T-helper 22 cell (primary cell): ENCODE measurements at places on chromosomes 7 and 10.

- no peak for DNase-seq
These were observed 2.3 kb downstream of the DDIT4 start for GRCh38 chr10:72276013-72276387.

- DNase-seq = no peak
These were observed 741.7 kb upstream of the GALNT17 start for GRCh38 chr7:70390251-70390650.

- DNase-seq = no peak
These were observed 163.8 kb downstream of the PRPF18 start for GRCh38 chr10:13750299-13751190.

DNA sequence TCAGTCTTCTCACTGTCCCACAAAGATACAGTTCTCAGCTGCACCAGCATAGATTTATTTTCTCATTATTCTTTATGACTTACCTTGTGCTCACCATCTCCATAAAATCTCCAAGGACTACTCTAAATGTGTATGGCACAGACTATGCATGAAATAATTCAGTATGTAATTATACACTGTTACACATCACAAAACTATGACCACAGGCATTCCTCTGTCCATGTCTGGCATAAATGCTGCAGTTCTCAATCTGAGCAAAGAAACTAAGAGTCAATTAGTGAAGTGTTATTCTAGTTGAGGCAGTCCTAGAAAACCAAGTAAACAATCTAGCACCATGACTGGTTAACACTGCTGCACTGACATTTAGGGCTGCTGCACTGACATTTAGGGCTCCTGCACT is 2.7 kb downstream of the CYCS start:
- no peak for DNase-seq

DNA sequence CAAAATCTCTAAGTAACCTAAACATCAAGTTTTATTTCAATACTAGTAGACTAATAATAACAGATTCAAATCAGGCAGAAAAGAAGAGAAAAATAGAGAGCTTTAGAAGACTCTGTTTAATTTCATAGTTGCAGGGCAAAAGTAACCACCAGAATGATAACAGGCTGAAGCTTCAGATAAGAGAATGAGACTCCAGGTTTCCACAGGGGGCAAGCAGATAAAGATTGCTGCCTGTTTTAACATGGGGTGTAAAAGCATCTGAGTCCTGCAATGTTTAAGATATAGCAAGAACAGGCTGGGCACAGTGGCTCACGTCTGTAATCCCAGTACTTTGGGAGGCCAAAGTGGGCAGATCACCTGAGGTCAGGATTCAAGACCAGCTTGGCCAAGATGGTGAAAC is 11.0 kb downstream of the CROT start:
- DNase-seq = no peak

- no peak for DNase-seq
These were observed 6.1 kb downstream of the NAMPT start for GRCh38 chr7:106278695-106279094.

DNA sequence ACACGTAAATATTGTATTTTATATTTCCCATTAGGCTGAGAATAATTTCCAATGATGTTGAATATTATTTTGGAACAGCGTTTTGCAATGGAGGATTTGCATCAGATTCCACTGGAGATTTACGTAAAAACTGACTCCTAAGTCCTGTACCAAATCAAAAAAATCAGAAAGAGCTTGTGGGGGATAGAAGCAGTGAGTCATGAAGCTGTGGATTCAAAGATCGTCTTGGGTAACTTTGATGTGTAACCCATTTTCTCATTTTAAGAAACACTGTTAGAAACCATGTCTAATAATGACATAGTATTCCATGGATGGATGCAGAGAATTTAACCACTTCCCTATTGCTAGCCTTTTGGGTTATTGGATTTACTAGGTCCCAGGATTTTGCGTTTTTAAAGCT is 158.6 kb downstream of the INHBA start:
- DNase-seq = no peak

- no peak for DNase-seq
These were observed 29.2 kb downstream of the PRR15 start for GRCh38 chr7:29592866-29593265.

GRCh38 chr7:11315666-11316258 is 342.1 kb downstream of the PHF14 start:
- no peak for DNase-seq

DNA sequence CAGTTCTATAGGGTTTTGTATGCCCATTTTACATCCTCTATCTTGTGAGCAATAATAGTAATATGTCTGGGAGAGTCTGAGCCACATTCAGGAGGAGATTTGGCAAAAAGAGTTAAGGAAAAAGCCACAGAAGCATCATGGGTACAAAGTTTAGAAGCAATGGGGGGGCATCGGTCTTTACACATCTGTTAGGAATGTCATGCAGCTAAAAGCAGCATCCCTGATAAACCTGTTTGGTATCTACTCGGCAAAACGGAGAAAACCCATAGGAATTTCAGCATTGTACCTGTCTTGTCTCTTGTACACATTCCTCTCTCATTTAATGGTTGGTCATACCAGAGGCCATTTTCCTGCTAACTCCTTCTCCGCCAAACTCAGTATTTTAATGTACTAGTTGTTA is 12.5 kb upstream of the HERPUD2 start:
- DNase-seq = no peak

DNA sequence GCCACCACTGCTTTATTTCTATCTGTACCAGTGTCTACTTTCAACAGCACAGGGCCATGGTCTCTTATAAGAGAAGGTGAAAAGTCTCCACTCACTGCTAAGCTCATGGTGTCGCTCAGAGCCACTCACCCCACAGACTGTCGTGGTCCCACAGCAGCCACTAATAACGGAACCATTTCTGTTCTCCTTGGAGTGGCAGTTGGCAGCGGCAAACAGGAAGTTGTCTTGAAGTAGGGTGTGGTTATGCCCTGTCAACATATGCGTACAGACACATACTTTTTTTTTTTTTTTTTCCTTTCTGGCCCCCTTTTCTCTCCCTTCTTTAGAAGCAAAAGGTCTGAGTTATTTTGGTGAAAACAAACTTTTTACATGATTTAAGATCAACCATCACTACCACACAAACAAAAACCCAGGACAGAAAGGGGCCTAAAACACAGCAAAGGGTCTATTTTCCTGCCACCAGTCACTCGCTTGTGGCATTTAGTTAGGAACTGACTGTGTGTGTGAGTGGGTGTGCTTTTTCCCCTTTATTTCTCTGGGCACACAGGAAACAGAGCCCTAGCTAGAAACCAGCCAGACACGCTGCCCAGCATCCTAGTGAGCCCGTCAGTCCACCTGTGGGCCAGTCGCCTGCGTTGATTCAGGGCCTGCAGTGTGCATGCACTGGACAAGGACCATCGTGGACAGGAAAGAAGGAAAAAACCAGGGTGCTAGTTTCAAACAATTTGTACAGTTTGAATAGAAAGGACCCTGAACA is 96.7 kb upstream of the EFCAB10 start:
- DNase-seq = peak; percentile 63

DNA sequence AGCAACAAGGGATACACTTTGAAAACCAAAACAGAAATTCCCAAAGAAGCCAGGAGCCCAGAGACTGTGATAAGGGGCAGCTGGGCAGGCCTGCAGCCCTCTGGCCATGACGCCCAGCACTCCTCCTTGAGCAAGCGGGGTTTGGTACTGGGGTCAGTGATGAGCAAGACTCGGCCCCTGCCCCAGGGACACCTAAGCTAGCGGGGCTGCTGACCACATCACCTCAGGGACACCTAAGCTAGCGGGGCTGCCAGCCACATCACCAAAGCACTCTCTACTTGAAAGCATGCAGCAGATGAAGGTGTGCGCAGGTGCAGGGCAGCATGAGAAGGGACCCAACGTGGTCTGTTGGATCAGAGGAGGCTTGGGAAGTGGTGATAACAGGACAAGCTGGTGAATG is 108.0 kb upstream of the PPP2R2D start:
- no peak for DNase-seq

GRCh38 chr7:33981671-33982424 is 76.5 kb downstream of the BMPER start:
- no peak for DNase-seq

DNA sequence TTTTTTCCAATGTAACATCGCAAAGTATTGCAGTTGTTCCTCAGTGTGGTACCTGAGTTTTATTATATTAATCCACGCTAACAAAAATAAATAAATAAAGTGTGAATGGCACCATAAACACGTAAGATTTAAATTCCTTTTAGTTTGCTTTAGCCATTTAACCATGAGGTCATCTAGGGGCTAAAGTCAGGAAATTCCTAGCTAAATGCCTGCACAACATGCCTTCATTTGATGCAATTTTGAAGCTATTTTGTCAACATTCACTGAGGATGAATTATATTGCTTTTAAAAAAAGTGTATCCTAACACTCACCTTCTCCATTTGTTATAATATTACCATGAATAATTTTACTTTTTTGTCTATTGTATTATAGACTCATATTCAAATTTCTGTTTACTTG is 714.4 kb downstream of the GATA3 start:
- DNase-seq = no peak

DNA sequence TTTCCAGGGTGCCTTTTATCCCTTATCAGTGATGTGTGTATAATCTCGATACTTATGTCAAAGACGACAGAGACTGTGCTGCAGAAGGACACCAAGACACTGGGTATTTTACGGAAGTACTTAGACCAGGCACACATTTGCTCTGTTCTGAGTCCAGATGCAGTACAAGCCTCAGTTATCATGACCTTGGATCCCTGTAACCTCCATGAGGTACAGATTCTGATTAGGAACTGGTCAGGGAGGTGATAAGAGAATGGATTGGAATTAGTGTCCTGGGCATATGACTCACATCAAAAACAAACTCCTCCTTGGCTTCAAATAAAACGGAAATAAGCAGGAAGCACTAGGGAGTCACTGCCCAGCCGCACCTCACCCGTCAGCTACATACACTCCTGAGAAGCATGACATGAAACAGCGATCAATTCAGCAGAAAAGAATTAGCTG is 146.5 kb downstream of the SFMBT2 start:
- no peak for DNase-seq

DNA sequence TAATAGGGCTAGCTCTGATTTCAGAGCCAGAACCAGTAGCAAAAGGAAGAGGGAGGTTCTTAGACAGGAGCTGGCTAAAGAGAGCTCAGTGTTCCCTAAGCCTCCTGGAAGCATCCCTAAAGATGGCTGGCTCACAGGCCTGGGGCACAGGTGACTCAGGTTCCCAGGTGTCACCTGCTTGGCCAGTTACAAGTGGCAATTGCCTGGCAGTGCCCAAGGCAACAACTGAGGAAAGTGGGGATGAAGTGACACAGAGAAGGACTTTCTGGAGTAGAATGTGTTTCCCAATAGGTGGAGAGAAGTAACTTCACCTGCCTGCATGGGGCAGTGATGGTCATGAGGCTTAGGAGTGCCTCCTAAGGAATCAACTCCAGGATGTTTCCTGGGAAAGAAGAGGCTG is 66.5 kb upstream of the EEPD1 start:
- DNase-seq = no peak

DNA sequence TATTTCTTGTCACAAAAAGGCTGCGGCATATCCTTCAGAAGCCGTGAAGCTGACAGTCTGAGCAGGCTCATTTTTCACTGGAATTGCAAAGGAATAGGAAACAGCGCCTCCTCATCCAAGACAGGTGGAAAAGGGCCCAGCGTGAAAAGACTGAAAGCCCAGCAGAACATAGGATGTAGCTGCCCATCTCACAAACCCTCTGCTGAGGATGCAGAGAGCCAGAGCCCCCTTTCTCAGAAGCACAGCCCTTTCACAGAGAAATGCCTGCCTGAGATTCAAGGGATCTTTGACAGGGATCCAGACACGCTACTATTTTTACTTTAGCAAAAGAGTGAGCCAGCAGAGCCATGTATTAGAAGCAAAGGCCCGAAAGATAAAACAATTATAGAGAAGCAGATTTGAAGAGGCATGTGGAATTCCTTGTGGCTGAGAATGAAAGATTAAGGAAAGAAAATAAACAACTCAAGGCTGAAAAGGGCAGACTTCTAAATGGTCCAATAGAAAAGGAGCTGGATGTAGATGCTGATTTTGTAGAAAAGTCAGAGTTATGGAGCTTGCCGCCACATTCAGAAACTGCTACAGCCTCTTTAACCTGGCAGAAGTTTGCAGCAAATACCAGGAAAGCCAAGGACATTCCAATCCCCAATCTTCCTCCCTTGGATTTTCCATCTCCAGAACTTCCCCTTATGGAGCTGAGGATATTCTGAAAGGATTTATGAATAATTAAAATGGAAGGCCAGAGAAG is 36.9 kb downstream of the GDI2 start:
- DNase-seq = no peak

DNA sequence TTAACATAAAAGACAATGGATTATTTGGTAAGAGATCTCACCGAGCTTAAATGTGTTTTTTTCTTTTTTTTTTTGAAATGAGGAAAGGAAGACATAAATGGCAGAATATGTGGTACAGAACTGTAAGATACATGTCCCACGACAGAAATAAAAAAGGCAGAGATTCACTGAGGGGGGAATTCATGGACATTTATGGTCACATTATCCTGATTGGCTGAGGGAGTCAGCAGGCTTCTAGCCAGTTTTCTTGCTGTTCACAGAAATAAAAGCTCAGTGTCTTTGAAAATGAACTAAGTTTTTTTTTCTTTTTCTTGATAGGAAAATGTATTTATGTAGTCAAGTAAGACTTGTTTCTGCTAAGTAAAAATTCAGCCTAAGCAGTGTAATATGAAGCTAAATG is 8.2 kb upstream of the FAS start:
- DNase-seq = no peak

DNA sequence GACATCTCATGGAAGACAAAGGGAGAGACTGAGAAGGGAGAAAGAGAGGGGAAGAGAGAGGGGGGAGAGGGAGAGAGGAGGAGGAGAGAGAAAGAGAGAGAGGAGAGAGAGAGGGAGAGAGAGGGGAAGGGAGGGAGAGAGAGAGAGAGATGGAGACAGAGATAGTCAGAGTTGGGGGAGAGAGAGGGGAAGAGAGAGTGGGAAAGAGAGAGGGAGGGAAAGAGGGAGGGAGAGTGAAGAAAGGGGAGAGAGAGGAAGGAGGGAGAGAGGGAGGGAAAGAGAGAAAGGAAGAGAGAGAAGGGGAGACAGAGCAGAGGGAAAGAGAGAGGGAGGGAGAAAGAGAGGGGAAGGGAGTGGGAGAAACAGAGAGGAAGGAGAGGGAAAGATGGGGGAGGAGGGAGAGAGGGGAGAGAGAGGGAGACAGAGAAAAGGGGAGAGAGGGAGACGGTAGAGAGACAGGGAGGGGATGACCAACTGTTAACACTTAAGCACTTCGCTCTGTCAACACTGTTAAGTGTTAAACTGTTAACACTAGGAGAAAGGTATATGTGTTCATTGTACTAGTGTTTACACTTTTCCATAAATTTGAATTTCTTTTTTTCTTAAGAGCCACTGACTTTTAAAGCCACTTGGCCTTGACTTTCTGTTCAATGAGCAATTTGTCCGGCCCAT is 21.8 kb upstream of the SDK1 start:
- no peak for DNase-seq
